Skeletal muscle cell (primary cell): ENCODE measurements at places on chromosomes 5 and 9.
A peak's percentile ranks its signal among the peaks of the same experiment; 100 is the strongest.

DNA sequence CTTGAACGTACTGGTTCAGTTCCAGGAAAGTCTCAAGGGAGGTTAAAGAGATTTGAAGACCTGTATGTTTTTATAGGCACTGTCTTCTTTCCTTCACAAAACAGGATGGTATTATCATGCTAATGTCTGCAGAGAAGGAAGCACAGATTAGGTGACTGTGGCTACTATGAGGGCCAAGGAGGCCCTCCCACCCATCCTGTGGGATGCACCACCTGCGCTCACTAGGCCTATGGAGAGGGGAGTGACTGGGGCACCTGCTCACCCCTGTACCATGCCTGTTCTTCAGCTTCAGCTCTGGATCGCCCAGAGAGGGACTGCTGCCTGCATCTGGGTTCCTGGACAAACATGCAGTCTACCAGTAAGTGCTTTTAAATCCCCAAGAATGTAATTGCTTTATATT lies 469.4 kb downstream of the CCDC171 start:
- DNase-seq = no peak

GRCh38 chr9:104256696-104257062 lies 162.6 kb downstream of the SMC2 start:
- DNase-seq = no peak

GRCh38 chr5:172647352-172648012 lies 6.4 kb downstream of the NEURL1B start:
- no peak for DNase-seq

DNA sequence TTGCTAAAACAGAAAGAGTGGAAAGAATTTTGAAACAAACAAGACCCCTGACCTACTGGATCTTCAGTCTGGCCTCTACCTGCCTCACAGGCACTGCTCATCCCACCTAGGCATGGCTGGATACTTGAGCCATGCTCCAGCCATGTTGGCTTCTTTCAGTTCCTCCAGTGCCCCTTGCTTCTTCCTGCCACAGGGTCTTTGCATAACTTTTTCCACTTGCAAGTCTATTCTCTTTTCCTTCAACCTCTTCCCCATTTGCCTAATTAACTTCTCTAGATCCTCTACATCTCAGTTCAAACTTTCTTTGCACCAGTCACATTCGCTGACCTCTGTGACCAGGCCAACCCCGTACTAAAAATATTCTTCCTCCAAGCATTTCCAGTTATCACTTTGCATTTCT lies 50.4 kb downstream of the STARD4 start:
- no peak for DNase-seq

DNA sequence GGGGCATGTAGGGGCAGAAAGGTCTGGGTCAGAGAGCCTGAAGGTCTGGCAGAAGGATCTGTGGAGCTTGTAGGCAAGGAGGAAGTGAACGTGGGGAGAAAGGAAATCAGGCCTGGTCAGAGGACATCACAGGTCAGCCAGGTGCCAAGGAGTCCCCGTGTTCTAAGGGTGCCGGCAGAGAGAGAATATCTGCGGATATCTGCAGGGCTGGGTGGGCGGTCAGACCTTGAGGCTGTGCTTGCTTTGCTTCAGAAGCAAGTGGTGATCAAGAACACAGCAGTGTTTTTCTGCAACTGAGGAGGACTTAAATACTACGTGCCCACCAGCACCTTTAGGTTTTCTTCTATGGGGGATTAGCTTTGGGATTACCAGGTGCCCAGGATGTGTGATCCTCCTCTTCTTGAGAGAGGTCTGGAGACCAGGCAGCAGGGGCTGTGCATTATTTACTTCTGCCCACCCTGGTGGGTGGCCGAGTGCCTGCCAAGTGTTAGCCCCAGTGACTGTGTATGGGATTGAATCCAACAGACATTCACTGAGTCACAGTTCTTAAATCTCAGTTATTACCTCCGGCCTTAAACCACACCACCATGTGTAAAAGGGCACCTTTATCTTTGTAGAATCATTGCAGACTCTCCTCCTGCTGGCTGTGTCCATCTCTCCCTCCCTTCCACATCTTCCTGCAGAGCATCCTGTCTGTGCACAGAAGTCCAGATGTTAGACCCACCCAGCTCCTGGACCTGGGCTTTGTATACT lies 12.5 kb upstream of the SHB start:
- no peak for DNase-seq

GRCh38 chr5:135230251-135230925 lies 168.6 kb downstream of the MACROH2A1 start:
- DNase-seq = peak; percentile 56

- DNase-seq = no peak
Measured at GRCh38 chr9:69076550-69076949, 41.0 kb downstream of the FXN start.

DNA sequence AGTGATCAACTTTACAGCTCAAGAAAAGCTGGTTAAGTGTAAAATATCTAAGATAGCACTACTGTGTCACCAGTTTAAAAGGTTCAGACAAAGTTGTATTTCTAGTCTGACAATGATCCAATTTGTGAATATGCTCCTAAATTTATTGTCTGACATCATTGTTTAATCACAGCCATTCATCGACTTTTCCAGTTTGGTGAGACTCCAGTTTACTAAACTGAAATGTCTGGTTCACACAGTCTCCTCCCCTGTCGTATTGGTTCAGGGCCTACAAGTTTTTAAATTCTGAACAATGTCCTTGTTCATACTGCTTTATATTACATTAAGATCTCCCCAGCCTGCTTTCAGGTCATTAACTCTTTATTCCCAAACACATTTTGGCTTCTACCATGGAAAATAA lies 161.4 kb downstream of the CHSY3 start:
- DNase-seq = no peak
